ENCODE measurements at places on chromosomes 16 and 17.

GRCh38 chr17:6046431-6046830 is 23.7 kb upstream of the WSCD1 start:
- no peak for DNase-seq

DNA sequence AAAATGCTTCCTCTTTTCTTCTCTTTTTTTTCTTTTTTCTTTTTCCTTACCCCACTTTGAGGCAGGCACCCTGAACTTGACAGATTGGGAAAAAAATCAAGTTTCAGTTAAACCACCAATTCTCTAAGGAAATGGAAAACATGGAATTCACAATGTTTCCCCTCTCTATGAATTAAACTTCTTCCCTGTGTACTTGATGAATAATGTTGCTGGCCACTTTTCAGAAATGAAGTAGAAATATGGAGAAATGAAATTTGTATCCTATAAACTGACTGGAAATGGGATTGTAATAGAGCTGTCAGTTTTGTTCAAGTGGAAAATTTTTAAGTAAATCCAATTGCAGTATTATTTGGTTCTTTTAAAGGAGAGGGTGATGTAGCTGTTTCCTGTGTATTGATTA is 129.8 kb downstream of the CLEC16A start:
- no peak for DNase-seq

DNA sequence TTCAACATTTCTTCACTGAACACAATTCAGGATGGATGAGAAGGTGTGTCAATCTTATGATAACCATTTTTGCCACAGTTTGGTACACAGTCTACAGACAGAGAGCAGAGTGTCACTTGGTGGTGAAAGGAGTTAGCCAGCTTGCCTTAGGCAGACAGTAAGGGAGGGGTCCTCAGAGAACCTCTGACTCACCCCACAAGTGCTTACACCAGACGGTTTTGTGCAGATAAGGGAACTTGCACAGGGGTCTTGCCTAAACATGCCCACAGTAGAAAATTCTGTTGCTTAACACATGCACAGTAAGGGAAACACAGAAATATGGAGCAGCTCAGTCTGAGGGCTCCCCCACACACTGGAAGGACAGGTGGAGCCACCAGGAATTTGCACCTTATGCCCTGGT is 204.5 kb upstream of the CDH8 start:
- DNase-seq = no peak

DNA sequence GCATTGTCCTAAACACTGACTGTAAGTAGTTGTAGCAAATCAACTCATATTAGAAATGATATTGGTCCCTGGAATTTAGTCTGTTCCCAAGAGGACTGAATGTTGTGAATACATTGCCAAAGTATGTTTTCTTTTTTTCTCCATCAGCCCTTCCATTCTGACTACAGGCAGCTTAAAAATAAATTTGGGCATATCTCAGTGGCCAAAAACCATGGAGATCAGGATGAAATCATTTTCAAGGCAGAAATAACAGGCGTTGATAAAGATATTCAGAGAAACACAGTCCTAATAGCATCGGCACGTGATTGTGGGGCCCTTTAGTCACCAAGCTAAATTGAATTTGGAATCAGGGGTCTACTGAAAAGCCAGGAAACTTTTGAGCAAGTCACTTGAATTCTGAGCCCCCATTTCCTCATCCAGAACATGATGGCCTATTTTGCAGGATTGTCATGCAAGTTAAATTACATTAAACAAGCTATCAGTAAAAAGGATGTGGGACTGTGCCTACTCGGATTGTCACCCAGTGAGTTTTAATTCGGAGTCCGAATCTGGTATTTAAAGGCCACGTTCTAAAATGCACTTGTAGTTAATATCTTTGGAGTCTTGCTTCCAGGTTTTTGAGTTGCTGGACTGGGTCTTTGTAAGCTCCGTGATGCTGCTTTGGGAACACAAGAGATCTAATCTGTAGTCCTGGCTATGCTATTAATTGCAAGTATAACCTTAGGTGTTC is 17.1 kb downstream of the HLF start:
- no peak for DNase-seq

DNA sequence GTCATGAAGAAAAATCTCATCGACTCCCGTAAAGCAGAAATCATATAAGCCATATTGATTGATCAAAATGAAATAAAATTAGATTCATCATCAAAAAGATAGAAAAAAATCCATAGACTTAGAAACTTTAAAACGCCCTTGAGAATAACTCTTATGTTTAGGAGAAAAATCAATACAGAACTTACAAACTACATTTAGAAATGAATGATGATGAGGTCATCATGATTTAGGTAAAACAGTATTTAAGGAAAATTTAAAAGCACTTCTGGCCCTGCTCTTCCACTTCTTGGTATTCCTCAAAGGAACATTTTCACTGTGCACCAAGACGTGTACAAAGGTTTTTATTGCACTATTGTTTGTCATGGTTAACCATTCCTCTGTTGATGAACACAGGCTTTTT is 173.4 kb upstream of the PSMD7 start:
- DNase-seq = no peak

DNA sequence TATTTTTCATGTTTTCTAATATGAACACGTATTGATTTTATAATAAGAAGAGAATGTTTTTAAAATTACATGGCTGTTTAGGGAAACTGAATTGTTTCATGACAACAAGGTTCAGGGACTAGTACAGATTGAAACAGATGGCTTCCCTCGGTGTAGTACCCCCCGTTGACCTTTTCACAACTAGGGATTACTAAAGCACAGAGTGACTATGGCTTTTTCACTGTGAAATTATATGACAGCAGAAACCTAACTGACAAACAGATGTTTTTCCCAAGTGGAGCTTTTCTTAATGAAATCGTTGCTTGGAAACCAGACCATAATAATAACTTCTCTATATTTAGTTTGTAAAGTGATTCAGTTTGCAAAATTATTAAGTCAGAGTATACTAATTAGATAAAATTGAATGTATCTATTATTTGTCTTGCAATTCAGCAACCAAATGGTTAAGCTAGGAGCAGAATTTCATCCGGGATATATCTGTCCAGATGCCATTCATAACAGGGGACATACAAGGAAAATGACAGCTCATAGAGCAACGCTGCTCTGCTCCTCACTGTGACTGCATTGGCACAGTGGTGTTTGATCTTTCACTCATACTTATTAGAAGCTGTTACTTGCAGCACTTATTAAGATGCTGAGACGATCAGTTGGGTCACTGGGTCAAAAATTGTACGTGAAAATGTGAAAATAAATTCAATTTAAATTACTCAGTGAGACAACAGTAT is 111.7 kb downstream of the TANGO6 start:
- no peak for DNase-seq

GRCh38 chr16:19304750-19305149 is 19.2 kb downstream of the CLEC19A start:
- DNase-seq = no peak

DNA sequence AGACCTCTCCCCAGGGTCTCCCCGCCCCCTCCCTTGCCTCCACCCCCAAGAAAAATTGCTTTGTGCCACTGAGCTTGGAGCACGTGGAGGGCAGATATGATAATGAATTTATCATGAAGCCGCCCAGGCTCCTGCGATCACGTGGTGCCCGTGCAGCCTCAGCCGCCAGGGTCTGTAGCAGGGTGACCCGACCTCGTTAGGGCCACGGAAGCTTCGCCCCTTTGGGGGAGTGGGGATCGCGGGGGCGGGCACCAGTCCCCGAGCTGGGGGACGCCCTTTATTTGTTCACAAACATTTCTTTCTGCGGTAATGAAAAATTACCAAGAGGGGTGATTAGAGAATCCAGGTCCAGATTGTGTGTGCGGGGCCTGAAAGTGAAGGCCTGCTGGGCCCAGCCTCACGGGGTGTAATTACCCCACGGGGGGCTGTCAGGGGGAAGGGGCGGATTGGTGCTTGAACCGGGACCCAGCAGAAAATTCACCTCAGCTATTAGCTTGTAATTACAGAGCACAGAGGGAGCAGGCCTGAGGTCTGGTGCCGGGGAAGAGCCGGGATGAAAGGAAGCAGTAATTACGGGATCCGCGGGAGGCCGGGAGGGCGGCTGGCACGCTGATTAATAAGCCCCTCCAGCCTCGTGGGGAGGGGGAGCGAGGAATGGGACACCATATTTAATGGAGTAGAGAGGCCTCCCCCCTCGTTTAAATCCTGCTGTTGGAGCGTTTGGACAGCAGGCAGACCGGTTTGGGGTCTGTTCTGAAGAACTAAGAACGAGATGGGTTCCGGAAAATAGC is 13.3 kb downstream of the GSE1 start:
- DNase-seq = no peak

DNA sequence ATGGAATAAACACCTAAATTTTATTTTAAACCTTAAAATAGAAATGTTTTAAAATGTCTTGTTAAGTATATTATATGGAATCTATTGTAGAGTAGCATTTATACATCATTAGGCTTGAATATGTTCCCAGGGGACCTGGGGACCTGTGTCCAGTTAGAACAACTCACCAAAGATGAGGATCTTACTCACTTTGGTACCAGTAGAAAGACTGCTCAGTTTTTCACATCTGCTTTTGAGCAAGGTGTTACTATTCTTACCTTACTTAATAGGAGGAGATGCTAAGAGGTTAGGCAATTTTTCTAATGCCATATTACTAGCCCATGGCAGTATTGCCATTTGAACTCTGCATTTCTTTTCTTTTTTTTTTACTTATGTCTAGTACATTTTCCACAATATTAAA is 14.7 kb downstream of the STXBP4 start:
- no peak for DNase-seq

DNA sequence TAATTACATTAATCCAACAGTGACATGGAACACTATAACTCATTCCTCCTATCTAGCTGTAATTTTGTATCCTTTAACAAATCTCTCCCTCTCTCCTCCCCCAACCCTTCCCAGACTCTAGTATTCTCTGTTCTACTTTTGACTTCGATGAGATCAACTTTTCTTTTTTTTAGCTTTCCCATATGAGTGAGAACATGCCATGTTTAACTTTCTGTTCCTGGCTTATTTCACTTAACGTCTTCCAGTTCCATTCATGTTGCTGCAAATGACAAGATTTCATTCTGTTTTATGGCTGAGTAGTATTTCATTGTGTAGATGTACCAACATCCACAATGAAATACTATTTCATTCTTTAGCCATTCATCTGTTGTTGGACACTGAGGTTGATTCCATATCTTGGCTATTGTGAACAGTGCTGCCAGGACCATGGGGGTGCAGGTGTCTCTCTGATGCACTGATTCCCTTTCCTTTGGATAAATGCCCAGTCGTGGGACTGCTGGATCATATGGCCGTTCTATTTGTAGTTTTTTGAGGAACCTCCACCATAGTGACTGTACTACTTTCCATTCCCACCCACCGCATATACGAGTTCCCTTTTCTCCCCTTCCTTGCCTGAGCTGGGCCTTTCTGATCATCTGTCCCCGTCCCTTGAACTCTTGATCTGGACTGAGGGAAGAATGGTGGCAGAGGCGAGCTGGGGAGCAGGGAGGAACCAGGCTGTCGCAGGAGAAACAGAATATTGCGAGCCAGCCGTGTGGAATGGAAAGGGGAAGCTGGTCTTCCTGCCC is 7.7 kb upstream of the CEP295NL start:
- DNase-seq = no peak

- DNase-seq = no peak
Observed at GRCh38 chr17:62140836-62141235, 75.8 kb upstream of the MED13 start.

DNA sequence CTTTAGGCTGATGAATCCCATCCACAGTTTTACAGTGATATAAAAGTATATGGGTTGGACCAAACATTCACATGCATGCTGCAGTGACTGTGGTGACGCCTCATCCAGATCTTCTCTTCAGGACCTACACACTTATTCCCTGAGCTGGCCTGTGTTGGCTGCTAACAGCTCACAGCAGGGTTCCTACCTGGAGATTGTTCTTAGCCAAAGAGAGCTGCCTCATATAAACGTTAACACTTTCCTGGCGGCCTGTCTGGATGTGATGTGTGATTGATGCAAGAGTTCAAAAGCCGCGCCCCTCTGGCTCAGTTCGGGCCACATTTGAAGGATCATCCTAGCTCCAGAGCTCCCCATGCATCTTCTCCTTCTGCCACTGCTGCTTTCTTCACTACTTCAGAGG is 93.0 kb upstream of the NETO2 start:
- no peak for DNase-seq

- DNase-seq = no peak
Observed at GRCh38 chr16:67966549-67967182, 1.8 kb downstream of the SLC12A4 start.

DNA sequence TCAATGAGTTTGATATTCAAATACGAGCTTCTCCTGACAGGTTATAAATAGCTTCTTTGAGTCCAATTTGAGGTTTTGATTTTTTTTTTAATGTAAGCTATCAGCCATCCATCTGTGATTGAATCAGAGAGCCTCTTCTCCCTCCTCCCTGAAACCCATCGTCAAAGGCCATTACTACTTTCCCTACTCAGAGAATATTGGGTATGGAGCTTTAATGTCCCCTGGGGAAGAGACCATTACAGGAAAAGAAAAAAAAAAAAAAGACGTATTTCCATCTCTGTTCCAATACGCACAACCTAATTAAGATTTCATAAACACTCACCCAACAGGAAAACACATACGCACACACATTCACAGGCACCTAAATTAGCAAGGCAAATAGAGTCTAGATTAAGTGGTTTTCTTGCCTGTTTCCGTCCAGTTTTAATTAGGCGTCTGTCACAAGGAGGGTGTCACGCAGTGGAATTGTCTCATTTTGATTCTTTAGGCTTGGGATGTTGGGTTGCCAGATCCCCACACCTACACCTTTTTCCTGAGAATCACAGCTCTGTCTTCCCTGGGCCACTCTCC is 194.3 kb upstream of the RPL38 start:
- no peak for DNase-seq

GRCh38 chr17:17493249-17493985 is 2.8 kb downstream of the RASD1 start:
- DNase-seq = no peak

- no peak for DNase-seq
Observed at GRCh38 chr17:9432934-9433421, 142.6 kb downstream of the STX8 start.

- DNase-seq = no peak
Observed at GRCh38 chr16:77928096-77928495, 94.3 kb upstream of the CLEC3A start.

DNA sequence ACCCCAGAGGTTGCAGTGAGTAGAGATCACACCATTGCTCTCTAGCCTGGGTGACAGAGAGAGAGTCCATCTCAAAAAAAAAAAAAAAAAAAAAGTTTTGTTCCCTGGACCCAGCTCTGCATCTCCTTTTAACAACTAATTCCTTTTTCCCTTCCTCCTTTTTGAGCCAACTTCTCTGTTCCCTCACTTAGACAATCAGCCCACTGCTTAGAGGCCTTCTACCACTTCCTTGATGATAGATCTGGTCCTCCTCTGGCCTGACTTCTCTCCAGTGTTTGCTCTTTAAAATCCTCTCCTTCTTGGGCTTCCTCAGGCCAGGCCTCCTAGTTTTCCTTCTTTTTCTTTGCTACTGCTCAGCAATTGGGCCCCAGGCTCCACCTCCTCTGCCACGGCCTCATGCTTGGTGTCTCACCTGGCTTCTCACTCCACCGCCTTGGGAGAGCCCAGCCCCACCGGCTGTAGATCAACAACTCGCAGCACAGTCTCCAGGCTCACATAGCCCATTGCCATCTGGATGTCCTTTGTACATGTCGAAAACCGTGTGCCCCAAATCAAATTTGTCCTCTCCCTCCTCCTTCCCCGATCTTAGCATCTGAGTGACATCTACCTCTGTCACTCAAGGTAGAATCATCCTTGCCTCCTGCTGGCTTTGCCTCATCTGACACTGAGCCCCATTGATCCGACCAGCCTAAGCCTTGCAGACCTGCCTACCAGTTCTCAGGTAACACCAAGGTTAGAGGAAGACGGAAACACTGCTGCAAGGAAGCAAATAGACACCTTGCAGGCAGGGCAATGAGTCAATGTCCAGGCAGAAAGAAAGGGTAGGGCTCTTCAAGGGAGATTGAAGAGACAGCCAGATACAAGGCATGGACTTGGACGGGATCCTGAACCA is 17.4 kb downstream of the ARHGAP27 start:
- no peak for DNase-seq
